ENCODE measurements at places on chromosomes 2 and 18.
A peak's percentile ranks its signal among the peaks of the same experiment; 100 is the strongest.

DNA sequence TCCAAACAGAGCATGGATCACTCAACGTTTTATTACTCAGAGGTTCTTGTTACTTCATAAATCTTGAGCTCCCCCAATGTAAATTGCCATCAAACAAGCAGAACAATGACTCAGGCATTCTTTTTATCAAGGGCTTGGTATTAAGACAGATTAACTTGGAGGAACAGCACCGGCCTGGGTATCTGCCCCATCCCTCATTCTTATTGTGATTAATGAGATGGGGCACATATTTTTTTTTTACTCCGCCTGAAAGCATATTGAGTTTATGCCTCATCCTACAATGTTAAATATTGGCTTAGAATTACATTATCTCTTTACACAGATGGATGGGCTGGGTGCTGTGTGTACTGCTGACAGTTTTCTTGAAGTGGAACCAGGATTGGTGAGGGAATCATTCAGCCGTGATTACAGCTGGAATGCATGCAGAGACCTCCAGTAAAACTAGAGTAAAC lies 387.3 kb downstream of the CLIP4 start:
- DNase-seq, result no peak

GRCh38 chr2:119820275-119820674 lies 60.6 kb downstream of the PTPN4 start:
- DNase-seq, result no peak

DNA sequence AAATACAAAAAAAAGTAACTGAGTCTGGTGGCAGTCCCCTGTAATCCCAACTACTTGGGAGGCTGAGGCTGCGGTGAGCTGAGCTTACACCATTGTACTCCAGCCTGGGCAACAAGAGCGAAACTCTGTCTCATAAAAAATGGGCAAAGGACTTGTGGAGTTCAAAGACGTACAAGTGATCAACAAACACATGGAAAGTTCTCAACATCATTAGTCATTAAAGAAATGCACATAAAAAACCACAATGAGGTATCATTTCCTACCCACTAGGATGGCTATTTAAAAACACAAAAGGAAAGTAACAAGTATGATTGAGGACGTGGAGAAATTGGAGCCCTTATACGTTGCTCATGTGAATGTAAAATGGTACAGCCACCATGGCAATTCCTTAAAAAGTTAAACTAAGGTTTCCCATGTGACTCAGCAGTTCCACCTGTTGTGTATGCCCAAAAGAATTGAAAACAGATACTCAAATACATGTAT lies 52.3 kb downstream of the RAB10 start:
- DNase-seq, result no peak

GRCh38 chr18:23883277-23883790 lies 131.2 kb upstream of the TTC39C start:
- no peak for DNase-seq

- no peak for DNase-seq
Measured at GRCh38 chr18:46426021-46426678, 230.9 kb downstream of the LOXHD1 start.

GRCh38 chr18:44758861-44759631 lies 78.4 kb downstream of the SETBP1 start:
- DNase-seq, result peak; percentile 35

DNA sequence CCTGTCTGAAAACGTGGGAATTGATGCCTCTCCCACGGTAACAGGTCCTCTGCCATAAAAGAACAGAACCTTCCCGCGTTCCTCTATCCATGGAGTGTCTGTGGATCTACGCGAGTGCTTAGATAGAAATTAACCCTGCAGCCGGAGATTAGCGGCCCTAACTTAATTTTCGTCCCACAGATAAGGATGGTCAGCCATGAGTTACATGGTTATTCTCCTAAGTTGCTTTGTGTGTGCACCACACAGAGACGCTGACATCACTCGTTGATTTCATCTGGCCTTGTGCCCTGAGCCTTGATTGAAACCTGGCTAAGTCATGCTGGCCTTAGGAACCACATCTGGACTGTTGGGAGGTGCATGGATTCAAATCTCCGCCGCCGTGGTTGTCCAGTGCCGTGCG lies 132.1 kb downstream of the GBX2 start:
- DNase-seq, result no peak

- DNase-seq, result no peak
Measured at GRCh38 chr2:167406558-167406957, 518.3 kb downstream of the XIRP2 start.

DNA sequence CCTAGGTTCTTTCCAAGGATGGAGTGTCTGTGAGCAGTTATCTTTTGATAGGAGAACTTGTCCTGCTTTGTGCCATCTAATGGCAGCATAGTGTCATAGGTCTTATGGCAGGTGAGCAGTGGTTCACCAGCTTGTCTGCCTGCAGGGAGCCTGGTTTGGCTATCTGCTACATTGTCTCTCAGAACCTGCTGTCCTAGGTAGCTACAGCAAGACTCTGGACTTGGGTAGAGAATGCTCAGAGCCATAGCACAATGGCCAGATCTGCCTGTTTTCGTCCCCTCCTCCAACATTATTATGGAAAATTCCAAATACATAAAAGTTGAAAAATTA lies 28.3 kb downstream of the AGFG1 start:
- DNase-seq, result no peak
